Nephron progenitor cell (in vitro differentiated cells): ENCODE measurements at places on chromosomes 13 and 19.

GRCh38 chr13:110407021-110407420 lies 99.9 kb downstream of the COL4A2 start:
- H3K4me1 ChIP-seq: peaks cover 87% of the 10 kb centered on the region
- peak overlapping the region; percentile 11 for H3K27ac ChIP-seq
- no peak overlapping the region for H3K4me3 ChIP-seq

DNA sequence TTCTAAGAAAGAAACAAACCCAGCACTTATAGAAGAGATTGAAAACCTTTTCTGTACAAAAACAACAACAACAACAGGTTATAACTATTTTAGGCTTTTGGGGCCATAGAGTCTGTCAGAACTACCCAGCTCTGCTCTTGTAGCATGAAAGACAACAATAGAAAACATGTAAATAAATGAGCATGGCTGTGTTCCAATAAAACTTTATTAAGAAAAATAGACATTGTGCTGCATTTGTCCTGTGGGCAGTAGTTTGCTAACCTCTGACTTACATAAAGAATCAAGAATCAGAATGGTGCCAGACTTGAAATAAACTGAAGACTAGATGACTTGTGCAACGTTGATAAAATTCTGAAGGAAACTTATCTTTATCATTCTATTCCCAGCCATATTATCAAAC lies 617.5 kb downstream of the DIAPH3 start:
- H3K27ac ChIP-seq: no peak overlapping the region
- peaks cover 4% of the 10 kb centered on the region for H3K27me3 ChIP-seq
- DNase-seq: no peak
- no peak overlapping the region for H3K4me3 ChIP-seq
- peaks cover 9% of the 10 kb centered on the region for H3K4me1 ChIP-seq

DNA sequence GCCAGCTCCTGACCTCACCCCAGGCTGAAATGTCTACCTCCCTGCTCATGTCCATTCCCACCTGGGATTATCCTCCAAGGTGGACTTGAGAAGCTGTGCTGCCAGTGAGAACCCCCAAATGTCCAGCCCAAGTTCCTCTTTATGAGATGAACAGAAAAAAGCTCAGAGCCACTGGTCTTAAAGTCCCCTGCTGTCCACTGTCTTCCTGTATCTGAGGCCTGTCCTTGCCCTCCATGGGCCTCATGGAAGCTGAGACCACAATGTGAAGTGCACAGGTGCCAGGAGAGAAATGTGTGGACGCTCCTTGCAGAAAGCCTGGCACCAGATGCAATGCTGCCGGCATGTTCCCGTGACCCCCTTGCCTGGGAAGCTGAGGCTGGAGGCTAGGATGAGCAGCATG lies 3.3 kb upstream of the AMER2 start:
- H3K4me3 ChIP-seq: no peak overlapping the region
- peaks cover 31% of the 10 kb centered on the region for H3K4me1 ChIP-seq
- no peaks in the 10 kb centered on the region for H3K36me3 ChIP-seq
- H3K27ac ChIP-seq: no peak overlapping the region
- H3K27me3 ChIP-seq: peaks cover 74% of the 10 kb centered on the region

- peak overlapping the region; percentile 87 for H3K27ac ChIP-seq
- H3K4me3 ChIP-seq: no peak overlapping the region
- peaks cover 37% of the 10 kb centered on the region for H3K4me1 ChIP-seq
- DNase-seq: no peak
Observed at GRCh38 chr19:49831592-49831991, 13.5 kb downstream of the MED25 start.
